ENCODE measurements at places on chromosomes 11 and 22.

GRCh38 chr11:71336996-71337754, 84.8 kb upstream of the SHANK2 start:
- no peak for DNase-seq

- no peak for DNase-seq
Observed at GRCh38 chr11:129377739-129378138, 2.1 kb downstream of the BARX2 start.

GRCh38 chr11:19160847-19161246, 40.9 kb downstream of the CSRP3 start:
- DNase-seq, result no peak

DNA sequence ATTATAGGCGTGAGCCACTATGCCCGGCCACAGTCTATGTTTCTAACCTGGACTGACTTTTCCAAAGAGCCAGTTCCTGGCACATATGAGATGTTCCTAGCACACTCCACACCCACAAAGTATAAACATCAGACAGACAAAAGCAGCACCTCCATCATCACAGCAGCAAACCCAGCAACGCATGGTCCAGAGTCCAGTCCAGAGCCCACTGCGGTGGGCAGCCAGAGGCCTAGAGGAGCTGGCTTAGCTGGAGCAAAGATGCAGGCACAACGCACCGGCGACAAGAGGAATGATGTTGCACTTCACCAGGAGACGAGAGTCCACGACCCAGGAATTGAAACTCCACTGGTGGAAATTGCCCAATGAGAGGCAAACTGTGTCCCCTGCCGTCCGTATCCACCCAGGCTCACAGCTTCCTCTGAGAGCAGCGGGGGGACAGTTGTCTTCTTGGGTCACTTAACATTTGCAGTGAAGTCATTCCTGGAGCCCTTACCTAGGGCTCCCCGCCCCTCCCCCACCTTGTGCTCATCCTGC, 36.6 kb downstream of the RPS6KA4 start:
- no peak for DNase-seq

GRCh38 chr11:104876861-104877431, 21.3 kb downstream of the CASP12 start:
- DNase-seq, result no peak

DNA sequence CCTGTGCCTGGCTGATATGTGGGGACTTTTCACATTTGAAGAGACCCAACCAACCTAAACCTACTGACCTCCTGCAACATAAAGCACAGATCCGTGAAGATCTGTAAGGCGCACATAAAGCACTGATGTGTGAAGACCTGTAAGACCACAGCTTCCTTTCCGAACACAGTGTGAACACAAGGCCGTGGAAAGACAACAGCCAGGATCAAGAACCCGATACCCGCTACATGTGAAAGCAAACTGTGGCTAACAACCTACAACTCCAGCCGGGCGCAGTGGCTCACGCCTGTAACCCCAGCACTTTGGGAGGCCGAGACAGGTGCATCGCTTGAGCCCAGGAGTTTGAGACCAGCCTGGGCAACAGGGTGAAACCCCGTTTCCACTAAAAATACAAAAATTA, 17.6 kb upstream of the PPFIA1 start:
- DNase-seq, result no peak

GRCh38 chr11:71214553-71215424, 37.6 kb downstream of the SHANK2 start:
- no peak for DNase-seq

DNA sequence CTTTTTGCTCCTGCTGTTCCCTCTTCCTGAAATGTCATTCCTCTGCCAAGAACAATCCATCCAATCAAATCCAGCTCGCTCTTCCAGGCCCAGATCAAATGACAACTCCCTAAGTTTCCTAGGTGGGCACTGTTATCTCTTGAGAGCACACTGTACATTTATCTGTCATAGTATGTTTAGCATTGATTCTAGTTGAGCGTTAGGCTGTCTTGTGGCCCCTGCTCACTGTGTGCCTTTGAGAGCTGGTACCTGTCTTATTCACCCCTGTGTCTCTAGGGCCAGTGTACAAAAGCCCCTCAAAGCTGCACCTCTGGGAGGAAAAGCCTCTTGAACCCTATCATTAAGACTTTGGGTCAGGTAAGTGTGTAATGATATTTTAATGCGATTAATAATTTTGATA, 7.1 kb upstream of the LMO2 start:
- no peak for DNase-seq

DNA sequence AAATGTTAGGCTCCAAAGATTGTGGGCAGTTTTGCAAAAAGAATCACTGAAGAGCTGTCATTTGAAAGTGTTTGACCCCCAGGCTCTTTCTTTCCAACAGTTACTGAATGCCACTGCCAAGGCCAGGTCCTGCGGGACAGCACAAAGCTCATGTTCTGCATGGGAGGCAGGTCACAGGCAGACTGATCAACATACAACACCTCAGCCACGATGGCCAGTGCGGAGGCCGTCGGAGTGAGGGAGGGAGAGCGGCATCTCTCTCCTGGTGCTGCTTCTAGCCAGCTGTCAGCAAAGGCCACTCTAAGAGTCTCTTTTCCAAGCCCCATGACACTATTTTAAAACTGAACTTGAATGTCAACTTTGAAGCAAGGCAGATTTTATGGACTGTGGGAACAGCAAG, 49.9 kb downstream of the ARFGAP3 start:
- no peak for DNase-seq

DNA sequence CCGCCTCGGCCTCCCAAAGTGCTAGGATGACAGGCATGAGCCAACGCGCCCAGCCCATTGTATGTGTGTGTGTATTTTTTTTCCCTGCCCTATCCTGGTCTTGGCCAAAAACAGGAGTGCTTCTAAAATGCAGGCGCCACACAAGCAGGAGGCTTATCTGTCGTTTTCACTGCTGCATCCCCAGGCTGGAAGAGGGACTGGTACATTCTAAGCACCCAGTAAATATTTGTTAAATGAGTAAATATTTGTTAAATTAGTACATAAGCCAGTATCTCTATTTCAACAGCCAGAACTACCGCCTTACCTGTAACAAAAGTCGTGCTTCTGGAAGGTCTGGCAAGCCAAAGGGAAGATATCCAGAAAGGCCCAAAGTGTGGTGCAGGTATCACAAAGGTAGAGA, 24.9 kb downstream of the ASCC2 start:
- DNase-seq, result no peak

- DNase-seq, result no peak
Observed at GRCh38 chr11:117482881-117483280, 155.2 kb downstream of the CEP164 start.

DNA sequence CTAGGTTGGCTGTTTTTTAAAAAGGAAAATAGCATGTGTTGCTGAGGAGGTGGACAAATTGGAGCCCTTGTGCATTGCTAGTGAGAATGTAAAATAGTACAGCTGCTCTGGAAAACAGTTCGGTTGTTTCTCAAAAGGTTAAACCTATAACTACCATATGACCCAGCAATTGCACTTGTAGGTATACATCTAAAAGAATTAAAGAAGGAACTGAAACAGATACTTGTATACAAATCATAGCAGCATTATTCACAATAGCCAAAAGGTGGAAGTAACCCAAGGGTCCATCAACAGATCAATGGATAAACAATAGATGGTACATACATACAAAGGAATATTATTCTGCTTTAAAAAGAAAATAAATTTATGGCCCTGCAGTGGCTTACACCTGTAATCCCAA, 111.4 kb downstream of the CSTPP1 start:
- DNase-seq, result no peak

- no peak for DNase-seq
Observed at GRCh38 chr11:17986711-17987220, 26.1 kb downstream of the SERGEF start.

DNA sequence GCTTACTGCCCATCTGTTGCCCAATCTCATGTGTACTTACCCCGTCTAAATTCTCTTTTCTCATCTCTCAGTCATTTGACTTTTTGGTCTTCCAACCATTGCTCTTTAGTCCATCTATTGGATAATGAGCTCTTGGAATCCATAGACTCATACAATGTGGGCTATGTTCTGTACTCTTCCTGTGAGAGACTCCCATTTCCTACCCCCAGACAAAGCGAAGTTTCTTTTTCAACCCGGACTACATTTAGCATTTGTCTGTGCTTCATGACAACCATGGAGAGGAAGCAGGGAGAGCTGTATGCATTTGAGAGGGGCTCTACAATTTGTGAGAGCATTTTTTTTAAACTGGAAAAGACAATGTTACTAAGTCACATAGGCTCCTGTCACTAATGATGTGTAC, 4.0 kb upstream of the ARHGAP42 start:
- no peak for DNase-seq

- no peak for DNase-seq
Observed at GRCh38 chr11:27406498-27407354, 43.7 kb upstream of the CCDC34 start.

GRCh38 chr11:11148596-11148995, 204.5 kb downstream of the CSNK2A3 start:
- no peak for DNase-seq

- no peak for DNase-seq
Observed at GRCh38 chr22:39284142-39284980, 35.1 kb downstream of the RPL3 start.

- DNase-seq, result no peak
Observed at GRCh38 chr11:19929147-19929546, 216.5 kb downstream of the NAV2 start.

- peak; percentile 82 for DNase-seq
Observed at GRCh38 chr11:132427611-132428010, 1057.2 kb downstream of the NTM start.

DNA sequence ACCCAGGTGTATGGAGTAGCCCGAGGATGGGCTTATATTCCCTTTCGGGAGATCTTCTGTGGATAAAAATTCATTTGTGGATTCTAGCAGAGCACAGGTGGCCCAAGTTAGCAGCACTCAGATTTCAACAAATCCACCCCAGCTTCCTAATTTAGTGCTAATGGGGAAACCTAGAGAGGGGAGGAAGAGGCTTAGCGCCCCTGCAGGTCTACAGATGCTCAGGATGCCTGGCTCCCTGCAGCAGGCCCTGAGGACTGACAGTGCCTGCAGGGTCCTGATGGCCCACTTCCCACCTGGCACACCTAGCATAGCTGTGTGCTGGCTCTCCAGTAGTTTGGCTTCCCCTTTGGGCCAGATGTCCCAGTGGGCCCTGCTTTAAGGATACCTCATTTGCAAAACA, 6.5 kb downstream of the DGAT2 start:
- DNase-seq, result no peak

DNA sequence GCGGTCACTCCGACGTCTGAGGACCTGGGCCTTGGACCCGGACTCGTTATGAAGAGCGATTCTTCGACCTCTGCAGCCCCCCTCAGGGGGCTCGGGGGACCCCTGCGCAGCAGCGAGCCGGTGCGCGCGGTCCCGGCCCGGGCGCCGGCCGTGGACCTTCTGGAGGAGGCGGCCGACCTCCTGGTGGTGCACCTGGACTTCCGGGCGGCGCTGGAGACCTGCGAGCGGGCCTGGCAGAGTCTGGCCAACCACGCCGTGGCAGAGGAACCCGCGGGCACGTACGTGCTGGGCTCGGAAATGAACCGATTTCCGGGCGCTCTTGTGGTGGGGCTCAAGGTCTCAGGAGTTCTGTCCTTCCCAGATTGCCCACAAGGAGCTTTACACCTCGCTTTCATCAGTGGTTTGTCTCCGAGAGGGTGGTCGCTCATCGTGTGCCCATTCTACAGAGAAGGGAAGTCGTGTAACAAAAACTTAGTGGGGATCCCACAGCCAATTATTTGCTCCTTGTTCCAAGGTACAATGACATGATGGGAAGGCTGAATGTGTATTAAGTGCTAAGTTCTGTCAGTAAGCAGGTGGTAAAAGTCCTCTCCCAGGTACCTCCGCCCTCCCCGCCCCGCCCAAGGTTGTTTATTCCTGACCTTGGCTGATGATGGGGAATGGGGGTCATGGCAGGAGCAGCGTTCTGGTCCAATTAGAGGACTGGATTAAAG, 695 bp downstream of the PEX26 start:
- DNase-seq, result no peak

- DNase-seq, result no peak
Observed at GRCh38 chr11:108906826-108907225, 242.0 kb downstream of the DDX10 start.

- DNase-seq, result no peak
Observed at GRCh38 chr11:128901653-128902514, 10.7 kb downstream of the KCNJ5 start.

- no peak for DNase-seq
Observed at GRCh38 chr11:57330029-57330428, 5.3 kb upstream of the TNKS1BP1 start.

DNA sequence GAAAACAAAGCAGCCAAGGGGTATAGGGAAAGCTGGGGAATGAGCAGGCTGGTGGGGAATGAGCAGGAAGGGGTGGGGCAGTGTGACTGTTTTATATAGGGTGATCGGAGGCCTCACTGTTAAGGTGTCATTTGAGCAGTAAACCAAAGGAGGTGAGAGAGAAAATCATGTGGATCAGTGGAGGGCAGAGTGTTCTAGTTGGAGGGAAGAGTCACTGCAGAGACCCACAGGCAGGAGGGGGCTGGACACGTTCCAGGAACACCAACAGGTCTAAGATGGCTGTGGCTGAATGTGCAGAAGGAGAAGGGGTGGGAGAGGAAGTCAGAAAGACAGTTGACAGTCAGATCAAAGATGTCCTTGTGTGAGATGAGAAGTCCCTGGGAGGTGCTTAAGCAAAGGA, 103.8 kb downstream of the ENTHD1 start:
- DNase-seq, result no peak

- DNase-seq, result no peak
Observed at GRCh38 chr11:125166764-125167291, 2.3 kb downstream of the PKNOX2 start.

GRCh38 chr11:66856496-66857233, at the start of gene LRFN4:
TSS of gene LRFN4 (plus strand) at chr11:66857064. CDS start at chr11:66857745, 681 bp downstream.
- no peak for DNase-seq

DNA sequence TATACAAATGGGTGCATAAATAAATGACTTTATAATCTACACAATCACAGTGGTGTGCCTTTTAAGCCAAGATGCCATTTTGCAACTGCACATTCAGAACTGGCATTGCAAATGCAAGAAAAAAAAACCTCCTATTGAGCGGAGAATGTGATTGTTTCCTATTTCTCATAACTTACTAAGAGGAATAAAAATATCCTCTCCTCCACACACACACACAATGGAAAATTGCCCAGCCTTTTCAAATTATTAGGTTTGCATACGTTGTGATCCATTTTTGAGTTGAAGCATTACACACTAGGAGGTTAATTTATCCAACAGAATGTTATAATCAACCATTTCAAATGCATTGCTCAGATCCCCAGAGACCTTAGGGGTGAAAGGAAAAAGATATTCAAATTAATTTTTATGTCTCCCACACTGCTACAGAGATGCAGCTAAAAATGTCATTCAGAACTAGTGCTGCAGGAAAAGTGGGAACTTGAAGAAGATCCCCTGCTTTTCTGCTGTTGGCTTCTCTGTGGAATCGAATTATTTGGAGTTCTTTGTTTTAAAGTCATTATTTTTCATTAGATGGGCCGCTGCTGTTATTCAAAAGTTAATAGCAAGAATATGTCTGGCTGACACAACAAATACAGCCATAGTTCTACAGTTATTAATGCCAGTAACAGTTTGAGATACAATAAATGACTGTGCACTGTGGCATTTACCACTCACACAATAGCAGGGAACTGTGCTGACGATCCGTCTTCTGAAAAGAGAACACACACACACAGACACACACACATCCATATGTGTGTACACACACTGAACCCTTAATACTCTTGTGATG, 299.9 kb upstream of the ANO5 start:
- no peak for DNase-seq

All from fibroblast of skin of left quadriceps (primary cell).